C1 segment of cervical spinal cord (tissue), 14 donors: ENCODE measurements at places on chromosomes 5 and 9.

- DNase-seq = no peak
These were observed 7.7 kb downstream of the IL17B start for GRCh38 chr5:149371296-149371962.

DNA sequence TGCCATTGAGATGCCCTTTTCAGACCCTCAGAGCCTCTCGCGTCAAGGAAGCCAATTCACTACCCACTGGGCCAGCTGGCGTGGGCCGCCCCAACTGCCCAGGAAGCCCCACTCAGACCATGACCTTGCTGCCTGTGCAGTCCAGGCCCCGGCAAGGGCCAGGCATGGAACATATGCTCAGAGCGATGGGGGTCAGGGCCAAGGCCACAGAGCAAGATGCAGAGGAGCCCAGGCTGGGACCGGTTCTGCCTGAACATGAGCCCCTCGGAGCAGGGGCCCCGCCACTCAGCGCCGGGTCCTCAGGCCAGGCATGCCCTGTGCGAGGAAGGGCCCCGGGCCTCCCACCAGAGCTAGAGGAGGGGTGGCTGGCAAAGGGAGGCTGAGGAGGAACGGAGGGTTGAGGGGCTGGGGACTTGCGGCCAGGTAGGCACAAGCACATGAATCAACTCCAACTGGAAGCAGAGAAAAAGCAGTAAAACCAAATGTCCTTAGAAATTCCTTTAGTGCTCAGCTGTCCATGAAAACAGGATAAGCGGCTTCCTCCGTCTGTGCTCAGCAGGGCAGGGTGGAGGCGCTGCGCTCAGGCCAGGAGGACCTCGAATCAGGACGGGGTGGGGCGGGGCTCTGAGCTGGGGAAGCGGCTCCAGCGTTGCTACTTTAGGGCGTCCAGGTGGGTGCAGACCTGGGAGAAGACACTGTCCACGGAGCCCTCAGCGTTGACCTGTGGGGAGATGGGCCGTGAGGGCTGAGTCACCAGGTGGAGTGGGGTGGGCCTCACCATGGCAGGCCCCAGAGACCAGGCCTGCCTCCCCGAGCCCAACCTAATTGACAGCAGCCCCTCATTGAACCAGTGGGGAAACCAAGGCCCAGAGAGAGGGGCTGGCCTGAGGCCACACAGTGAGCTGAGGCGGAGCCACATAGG is 9.9 kb downstream of the AK1 start:
- DNase-seq = no peak

DNA sequence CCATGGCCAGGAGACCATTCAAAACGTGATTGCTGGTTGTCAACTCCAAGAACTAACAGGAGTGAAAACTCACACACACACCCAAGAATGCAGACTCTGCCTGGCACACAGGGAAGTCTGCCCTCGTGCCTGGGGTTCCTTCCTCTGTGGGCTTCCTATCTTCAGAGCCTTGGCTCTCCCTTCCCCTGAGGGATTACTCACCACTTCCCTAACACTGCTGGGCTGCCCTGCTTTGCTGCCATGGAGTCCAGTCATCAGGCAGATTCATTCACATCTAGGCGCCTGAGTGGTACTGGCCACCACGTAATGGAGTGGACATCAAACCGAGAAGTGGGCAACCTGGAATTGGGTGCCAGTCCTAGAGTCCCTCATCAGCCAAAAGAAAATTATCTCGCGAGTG is 76.4 kb upstream of the PRSS3 start:
- DNase-seq = no peak

DNA sequence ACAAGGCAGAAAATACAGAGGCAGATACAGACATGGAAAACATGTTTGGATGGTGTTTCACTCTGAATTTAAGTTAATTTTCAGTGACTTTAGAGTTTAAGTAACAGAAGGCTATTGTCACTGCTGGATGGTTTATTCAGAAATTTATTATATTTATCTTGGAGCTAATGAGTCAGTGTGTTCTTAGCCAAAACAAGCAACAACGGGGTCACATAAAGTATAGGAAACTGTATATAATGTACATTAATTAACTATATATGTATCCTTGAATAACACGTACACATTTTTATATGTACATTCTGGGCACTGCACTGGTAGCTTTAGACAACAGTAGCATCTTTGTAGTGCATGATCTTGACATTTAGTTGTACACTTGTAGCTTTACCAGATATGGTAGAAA is 30.7 kb downstream of the CYLC2 start:
- no peak for DNase-seq

- no peak for DNase-seq
These were observed 49.9 kb downstream of the TNC start for GRCh38 chr9:115068031-115068430.
